Right renal cortex interstitium (tissue), 3 donors: ENCODE measurements at places on chromosomes 2 and 18.

DNA sequence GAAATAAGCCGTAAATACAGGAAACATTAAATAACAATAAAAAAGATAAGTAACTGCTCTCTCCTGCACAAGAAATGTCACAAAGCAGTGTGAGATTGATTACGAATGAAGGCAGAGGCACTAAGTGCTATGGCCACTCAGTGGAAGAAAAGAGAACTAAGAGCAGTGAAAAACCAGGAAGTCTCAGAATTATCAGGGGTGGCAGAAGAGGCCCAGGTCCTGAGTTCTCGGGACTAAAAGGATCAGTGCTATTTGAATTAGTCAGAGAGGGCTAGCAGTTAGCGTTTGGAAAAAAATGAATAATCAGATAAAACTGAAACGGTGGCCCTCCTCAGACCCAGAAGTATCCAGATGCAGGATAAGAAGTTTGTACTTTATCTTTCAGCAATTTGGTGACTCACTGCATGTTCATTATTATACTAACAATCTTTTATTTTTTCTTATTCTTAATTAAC is 367.1 kb downstream of the ZEB2 start:
- no peak for DNase-seq

- no peak for DNase-seq
Observed at GRCh38 chr2:48787580-48787979, 32.1 kb upstream of the LHCGR start.

- no peak for DNase-seq
Observed at GRCh38 chr2:20148426-20148922, 76.5 kb downstream of the SDC1 start.

DNA sequence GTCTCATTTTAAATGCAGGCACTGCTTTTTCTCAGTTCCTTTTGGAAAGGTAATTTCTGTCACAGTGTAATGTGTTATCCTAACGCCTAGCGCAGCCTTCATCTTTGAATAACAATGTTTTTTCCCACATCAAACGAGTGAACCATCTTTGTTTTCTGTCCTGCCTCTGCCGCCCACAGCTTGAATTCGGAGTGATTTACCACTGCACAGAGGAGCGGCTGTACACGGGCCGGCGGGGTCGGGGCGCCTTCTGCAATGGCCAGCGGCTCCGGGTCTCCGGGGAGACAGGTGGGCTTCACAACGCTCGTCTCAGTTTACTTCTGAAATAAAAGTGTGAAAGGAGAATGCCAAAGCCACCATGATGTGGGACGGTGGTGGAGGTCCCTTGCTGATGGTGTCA is 32.8 kb downstream of the IMPA2 start:
- no peak for DNase-seq

- no peak for DNase-seq
Observed at GRCh38 chr2:142756430-142756829, 121.0 kb upstream of the KYNU start.
